Vagina (tissue), 2 donors: ENCODE measurements at places on chromosomes 1 and 21.

GRCh38 chr1:86339014-86339812 lies 56.9 kb downstream of the ODF2L start:
- no peak for DNase-seq

DNA sequence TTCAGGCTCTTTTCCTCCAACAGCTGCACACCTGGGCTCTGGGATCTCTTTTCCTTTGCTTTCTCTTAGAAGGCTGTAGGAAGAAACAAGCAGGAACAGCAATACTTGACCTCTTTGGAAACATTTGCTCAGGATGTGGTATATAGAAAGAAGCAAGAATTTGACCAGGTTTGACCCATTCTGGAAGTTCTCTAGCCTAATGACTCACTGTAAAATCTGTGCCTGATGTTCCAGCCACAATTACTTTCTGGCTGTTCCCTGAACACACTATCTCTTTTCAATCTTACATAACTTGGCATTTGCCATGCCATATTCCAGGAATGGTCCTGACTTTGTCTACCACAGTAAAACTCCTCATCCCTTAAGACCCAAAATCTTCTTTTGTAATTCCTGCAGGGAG lies 419.9 kb upstream of the DAB1 start:
- no peak for DNase-seq

- DNase-seq: no peak
Observed at GRCh38 chr1:35783055-35783583, 13.3 kb upstream of the CLSPN start.

- no peak for DNase-seq
Observed at GRCh38 chr1:200039849-200040474, 12.5 kb downstream of the NR5A2 start.

DNA sequence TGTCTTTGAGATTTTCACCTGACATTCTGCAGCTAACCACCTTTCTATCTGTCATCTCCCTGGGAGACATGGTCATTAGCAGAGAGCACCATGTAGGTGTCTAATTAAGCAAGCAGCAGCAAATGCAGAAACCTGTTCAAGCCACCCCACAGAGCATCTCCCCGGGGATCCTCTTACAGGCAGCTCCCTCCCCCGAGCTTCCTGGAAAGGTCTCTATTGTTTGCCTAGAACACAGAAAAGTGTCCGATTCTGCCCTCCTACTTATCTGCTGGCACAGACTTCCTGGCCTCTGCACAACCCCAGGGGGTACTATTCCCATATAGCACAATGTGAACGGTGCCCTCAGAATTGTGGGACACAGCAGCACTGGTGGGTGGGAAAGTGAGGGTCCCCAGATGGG lies 46.1 kb downstream of the PLEKHA6 start:
- DNase-seq: no peak

GRCh38 chr1:19872190-19872589 lies 10.0 kb upstream of the OTUD3 start:
- DNase-seq: no peak

GRCh38 chr1:23594927-23595353 lies 35.6 kb upstream of the ID3 start:
- DNase-seq: no peak

DNA sequence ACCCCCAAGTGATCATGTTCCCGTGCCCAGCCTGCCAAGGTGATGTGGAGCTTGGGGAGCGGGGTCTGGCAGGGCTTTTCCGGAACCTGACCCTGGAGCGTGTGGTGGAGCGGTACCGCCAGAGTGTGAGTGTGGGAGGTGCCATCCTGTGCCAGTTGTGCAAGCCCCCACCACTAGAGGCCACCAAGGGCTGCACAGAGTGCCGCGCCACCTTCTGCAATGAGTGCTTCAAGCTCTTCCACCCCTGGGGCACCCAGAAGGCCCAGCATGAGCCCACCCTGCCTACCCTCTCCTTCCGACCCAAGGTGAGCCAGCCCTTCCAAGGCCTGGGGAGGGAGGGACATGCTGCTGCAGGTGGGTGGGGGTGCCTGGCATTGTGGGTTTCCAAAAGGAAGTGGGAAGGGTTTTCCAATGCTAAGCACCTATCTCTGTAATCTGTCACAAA lies 2.3 kb downstream of the TRIM46 start:
- peak; percentile 84 for DNase-seq

DNA sequence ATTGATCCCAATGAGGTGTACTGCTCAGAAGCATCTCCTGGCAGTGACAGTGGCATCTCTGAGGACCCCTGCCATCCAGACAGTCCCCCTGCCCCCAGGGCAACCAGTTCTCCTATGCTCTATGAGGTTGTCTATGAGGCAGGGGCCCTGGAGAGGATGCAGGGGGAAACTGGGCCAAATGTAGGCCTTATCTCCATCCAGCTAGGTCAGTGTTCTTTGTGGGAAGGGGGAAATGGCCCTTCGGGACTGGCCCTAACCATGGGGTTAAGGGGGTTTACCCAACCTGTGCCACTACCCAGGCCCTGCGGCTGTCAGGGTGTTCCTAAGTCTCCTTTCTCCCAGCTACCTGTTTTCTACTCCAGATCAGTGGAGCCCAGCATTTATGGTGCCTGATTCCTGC lies 1.3 kb downstream of the CREB3L4 start:
- no peak for DNase-seq

DNA sequence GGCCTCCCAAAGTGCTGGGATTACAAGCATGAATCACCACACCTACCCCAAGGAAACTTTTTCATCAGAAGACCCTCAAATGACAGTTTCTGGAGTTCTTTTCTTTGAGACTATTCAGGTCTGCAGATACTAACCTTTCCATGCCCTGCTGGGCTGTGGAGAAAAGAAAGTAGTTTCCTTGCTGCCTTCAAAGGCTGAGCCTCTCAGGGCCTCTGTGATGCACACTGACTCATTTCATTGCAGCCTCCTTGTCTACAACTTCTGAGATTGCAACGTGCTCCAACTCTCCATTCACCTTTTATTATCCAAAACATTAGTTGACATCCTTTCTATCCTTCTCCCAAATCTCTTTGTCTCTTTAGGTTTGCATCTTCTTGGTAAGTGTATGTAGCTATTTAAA lies 8.8 kb upstream of the SAMSN1 start:
- no peak for DNase-seq

DNA sequence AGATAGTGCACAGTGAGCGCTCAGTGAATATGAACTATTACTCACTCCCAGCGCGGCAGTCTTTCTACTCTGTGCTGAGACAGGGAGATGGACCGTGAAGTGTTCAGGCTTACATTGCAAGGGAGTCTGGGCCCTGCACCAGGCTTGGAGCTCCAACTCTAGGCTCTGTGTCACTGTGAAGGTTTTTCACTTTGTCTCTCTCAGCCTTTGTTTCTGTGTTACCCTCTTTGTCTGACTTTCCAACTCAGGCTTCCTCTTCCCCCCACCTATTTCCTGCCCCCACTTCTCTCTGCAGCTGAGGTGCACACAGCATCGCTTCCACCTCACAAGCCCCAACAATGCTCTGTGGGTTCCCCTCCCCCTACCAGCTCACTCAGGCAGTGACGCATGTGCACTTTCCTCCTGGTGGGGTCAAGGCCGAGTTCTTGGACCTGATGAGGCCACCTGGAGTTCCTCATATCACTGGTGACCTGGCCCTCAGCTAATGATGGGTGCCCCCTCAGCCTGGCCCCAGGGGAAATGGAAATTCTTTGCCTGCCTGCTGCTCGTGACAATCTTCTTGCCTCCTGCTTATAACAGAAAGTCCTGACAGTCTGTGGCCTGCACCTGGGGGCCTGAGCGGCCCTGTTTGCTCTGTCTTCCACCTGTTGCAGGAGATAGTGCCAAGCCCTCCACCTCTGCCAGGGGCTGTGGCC lies 1.1 kb upstream of the LCK start:
- no peak for DNase-seq

DNA sequence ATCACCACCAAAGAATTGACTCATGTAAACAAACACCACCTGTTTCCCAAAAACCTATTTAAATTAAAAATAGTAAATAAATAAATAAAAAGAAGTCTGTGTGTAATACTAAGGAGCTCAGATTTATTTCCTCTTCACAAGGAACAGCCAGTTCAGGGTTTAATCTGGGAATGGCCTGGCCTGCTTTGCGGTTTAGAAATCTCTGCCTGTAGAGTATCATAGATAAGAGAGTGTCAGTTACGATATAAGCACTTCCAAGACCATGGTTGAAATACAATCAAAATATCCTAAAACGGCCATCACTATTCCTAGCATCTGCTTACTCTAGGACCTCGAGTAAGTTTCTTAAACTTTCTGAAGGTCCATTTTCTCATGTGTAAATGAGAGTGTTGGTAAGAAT lies 274.4 kb downstream of the PLPP3 start:
- DNase-seq: peak; percentile 12

GRCh38 chr1:162725301-162725837 lies 65.1 kb upstream of the HSD17B7 start:
- no peak for DNase-seq

- DNase-seq: no peak
Observed at GRCh38 chr1:193729429-193729828, 543.0 kb upstream of the B3GALT2 start.
